SJSA1 (cell line): ENCODE measurements at places on chromosomes 6 and 20. TPM values are rescaled to one million over a fixed set of nuclear protein-coding genes. Genes with fewer than 3 reads are reported as not detected.

The BPIFB6 gene
- not detected in 2 replicates for total RNA-seq

The SLC22A2 gene
- total RNA-seq: not detected in 2 replicates

The LAMA5 gene
- 3.2 and 3.6 TPM in 2 replicates for total RNA-seq

The FAXC gene
- total RNA-seq: 10.5 and 20.5 TPM in 2 replicates

The BNIP5 gene
- total RNA-seq: not detected in 2 replicates

- H3K4me3 ChIP-seq: no peak overlapping the region
- no peak for DNase-seq
- no peak overlapping the region for H3K27ac ChIP-seq
These were observed 11.1 kb downstream of the YWHAB start for GRCh38 chr20:44896583-44896982.

DNA sequence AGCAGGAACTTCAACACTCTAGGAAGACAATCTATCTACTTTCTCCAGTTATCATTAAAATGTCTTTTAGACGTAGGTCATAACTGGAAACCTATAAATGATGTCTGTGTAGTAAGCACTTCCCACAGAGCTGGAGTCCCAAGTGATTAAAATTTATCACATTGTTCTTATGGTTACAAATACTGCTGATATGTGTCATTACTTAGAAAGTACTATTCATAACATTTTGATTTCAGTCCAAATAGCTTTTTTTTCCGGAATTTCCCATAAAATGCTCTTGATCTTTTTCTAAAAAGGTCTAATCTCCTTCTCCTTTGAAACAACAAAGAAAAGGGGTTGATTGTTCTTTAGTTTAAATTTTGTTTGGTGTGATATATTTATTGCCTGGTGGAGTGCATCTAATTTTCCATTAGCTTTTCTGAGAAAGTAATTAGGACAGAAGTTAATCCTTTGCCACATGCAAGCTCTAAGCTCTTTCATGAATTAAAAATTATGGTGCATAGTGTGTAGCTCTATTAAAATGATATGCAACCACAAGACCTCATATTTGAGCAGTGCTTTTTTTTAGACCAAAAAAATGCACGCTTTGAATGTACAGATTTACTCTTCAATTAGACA lies 132.7 kb upstream of the TCF21 start:
- H3K4me1 ChIP-seq: peaks cover 21% of the 10 kb centered on the region
- H3K27ac ChIP-seq: no peak overlapping the region
- DNase-seq: no peak
- no peaks in the 10 kb centered on the region for H3K36me3 ChIP-seq
- H3K4me3 ChIP-seq: no peak overlapping the region
- H3K27me3 ChIP-seq: no peaks in the 10 kb centered on the region

- H3K27me3 ChIP-seq: no peaks in the 10 kb centered on the region
- H3K4me3 ChIP-seq: no peak overlapping the region
- no peak overlapping the region for H3K27ac ChIP-seq
- H3K36me3 ChIP-seq: no peaks in the 10 kb centered on the region
These were observed 105.2 kb downstream of the MAP7 start for GRCh38 chr6:136445063-136445462.

- no peaks in the 10 kb centered on the region for H3K27me3 ChIP-seq
- peaks cover 95% of the 10 kb centered on the region for H3K36me3 ChIP-seq
- no peak for DNase-seq
- peaks cover 26% of the 10 kb centered on the region for H3K4me1 ChIP-seq
These were observed 6.5 kb downstream of the GZF1 start for GRCh38 chr20:23368316-23369071.

DNA sequence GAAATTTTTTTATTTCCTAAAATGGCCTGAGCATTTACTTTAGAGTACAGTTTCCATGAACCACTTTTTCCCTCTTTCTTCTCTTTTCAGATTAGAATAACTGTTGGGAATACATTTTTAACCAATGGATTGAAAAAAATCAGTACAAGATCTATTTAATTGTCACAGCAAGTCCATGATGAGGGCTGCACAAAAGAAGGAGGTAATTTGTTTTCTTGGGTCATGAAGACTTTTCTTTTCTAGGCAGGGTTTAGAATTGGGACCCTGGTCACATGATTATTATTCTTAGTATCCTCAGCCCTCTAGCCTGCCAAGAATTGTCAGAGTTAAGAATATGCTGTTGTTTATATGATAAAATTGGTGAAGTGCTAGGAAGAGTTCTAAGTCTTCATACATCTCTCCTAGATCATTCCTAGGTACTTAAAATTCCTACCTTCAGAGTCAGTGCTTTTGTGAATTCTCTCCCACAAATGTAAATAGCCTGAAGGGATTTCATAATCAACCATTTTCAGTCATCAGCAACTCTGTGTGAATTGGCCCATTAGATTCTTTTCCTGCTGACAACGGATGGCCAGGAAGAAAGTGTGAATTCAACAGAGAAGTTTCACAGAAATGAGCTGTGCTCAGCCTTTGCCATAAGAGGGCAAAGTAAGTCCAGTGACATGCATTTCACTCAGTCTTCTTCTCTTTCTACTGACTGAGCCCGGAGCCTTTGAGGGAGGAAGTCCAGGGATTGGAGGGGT lies 32.4 kb upstream of the TPBG start:
- peaks cover 4% of the 10 kb centered on the region for H3K4me1 ChIP-seq
- H3K27me3 ChIP-seq: no peaks in the 10 kb centered on the region
- no peak overlapping the region for H3K4me3 ChIP-seq
- no peak overlapping the region for H3K27ac ChIP-seq
- DNase-seq: no peak
- H3K36me3 ChIP-seq: no peaks in the 10 kb centered on the region

DNA sequence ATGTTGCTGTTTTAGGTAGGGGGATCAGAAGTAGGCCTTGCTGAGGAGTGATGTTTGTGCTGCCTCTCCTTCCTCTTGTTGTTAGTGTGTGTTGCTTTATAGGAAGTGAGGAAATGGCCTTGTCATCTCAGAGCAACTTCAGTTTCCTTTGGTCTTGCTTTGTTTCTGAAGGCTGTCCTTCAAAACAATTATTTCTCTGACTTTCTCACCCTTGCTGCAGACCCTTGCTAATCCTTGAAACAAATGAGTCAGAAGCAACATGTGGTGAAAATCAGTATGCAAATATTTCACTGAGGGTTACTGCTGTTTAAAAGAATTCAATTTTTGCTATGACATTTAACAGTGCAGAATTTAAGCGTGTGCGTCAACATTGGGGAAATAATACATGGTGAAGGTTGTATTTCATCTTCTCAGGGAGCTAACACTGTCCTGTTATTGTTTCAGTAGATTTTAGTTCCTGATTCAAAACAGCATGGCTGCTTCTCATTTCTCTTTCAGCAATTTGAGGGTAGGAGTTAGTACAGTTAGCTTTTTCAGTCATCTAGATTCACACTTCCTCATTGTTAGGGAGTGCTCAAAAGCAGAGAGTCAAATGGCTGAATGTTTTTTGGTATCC lies 13.8 kb downstream of the RNF144B start:
- H3K4me1 ChIP-seq: peaks cover 29% of the 10 kb centered on the region
- H3K4me3 ChIP-seq: no peak overlapping the region
- peaks cover 20% of the 10 kb centered on the region for H3K36me3 ChIP-seq
- no peaks in the 10 kb centered on the region for H3K27me3 ChIP-seq
- H3K27ac ChIP-seq: peak overlapping the region; percentile 71
- DNase-seq: peak; percentile 53
